Putamen (tissue), 1 donor: ENCODE measurements at places on chromosomes 13 and 19.

DNA sequence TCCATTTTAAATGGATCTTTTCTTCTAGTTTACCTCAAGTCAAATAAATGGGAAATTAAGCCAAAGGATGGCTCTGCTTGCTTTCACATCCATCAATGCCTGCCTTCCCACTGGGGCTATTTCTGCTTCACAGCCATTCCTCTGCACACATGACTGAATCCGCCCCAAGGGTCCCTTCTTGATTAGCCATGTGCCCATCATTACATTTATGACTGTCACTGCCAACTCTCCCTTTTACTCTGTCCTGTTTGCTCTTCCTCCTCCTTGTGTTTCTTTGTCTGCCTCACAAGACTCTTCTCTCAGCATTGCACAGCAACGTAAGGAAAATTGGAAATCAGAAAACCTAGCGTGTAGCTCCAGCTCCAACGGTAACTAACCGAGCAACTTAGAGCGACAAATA lies 410.2 kb downstream of the TBC1D4 start:
- no peak for DNase-seq

DNA sequence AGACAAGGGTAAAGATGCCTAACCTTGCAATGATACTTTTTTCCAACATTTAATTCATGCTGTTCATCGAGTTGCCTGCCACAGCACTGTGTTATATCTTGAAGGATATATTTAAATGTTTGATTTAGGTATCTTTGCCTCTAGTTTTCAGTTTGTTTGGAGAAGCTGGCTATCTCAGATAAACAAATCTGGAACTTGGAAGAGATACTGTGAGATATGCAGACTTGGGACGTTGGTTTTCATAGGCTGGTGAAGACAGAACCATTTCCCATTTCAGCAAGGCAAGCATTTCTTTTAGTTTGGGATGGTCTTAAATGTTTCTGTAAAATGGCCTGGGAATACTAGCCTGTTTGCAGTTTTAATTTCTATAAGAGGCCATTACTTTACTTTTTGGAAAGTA lies 3.3 kb downstream of the RNASEH2B start:
- no peak for DNase-seq

- DNase-seq = no peak
These were observed 859 bp downstream of the ZNF433 start for GRCh38 chr19:12034620-12035019.

DNA sequence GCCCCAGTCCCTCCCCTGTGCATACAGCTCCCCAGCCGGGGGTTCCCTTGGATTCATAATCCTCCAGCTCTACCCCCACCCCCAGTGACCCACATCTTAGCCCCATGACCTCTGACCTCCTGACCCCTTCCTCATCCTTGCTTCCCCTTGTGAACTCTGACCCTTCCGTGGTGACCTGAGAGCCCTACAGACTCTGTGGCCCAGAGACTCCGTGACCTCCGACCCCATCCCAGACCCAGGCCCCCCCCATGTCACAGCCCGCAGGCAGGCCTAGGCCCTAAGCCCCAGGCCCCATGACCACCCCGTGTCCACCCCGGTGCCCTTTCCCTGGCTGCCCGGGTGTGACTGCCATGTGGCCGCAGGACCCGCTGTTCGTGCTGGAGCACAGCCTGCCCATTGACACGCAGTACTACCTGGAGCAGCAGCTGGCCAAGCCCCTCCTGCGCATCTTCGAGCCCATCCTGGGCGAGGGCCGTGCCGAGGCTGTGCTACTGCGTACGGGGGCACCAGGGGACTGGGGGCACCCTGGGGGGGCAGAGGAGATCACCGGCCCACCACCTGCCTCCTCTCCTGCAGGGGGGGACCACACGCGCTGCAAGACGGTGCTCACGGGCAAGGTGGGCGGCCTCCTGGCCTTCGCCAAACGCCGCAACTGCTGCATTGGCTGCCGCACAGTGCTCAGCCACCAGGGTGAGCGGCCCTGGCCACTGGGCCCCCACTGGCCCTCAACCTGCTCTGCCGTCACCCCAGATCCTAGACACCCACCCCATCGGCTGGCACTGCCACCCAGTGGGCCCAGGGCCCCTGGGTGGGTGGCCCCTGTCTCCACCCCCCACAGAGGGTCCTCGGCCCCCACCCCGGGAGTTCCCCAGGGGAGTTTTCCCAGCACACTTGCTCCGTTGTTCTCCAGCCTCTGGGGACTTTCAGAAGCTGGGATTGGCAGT lies 2.4 kb upstream of the SPIB start:
- no peak for DNase-seq

GRCh38 chr19:2715470-2716274 lies 5.5 kb downstream of the DIRAS1 start:
- no peak for DNase-seq

DNA sequence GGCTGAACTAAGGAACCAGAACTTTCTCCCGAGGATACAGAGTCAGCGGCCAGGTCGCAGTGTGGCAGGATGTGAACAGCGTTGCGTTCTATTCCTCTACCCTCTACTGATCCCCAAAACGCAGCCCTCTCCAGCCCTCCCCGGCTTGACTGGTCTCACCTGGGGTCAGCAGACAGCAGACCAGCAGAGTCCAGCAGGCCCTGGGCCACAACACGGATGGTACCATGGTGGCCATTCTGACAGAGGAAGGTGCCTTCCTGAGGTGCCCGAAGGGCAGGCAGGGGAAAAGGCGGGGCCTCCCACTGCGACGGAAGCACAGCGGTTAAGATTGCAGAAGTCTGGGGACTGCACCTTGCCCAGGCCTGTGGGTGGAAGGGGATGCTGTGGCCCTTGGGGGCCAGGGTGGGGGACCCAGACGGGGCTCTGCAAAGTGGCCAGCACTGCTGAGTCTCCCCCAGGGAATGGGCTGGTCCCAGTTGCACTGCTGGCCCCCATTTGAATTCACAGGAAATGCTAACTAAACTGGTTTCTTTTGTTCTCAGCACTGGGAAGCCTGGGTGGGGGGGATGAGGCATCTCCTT lies at the start of gene ICAM3:
Gene ICAM3 (minus strand): TSS at position 245 of the 581 bp plus-strand sequence. CDS start 10 bp downstream, at position 235.
- no peak for DNase-seq

GRCh38 chr13:102763741-102764140 lies 9.8 kb downstream of the TEX30 start:
- no peak for DNase-seq

GRCh38 chr13:109361562-109362289 lies 424.7 kb downstream of the IRS2 start:
- peak; percentile 30 for DNase-seq

DNA sequence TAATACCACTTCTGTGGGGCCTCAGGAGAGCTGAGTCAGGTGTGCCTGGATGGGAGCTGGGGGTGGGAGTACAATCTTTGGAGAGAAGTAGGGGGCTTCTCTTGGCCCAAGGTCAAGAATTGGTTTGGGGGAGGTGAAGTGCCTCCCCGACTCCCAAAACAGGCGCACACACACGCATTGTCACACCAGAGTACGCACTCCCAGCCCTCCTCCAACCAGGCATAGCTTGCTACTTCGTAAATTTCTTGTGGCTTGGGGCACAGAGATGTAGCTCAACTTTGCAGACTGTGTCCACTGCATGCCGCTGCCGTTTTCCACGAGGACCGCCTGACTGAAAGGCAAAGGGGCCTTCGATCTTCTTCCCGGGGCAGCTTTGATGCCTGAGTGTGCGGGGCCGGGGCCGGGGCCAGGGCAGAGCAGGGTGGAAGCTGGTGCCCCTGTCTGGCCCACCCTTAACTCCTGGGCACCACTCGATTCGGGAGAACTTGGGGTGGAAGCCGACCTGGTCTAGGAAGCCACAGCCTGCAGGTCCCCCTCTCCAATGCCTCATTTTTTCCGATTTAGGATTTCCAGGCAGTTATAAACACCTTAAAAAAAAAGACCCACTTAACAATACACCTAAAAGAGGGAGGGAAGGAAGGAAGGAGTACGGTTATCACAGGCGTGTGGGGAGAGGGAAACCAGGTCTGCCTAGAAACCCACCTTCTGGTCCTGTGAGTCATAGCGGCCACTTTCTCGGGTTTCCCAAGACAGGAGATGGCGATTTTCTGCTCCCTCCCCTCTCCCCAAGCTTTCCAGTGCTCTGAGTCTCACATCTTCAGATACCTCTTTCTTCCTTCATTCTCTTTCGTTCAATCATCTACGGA lies 5.8 kb upstream of the TSHZ3 start:
- DNase-seq = no peak

DNA sequence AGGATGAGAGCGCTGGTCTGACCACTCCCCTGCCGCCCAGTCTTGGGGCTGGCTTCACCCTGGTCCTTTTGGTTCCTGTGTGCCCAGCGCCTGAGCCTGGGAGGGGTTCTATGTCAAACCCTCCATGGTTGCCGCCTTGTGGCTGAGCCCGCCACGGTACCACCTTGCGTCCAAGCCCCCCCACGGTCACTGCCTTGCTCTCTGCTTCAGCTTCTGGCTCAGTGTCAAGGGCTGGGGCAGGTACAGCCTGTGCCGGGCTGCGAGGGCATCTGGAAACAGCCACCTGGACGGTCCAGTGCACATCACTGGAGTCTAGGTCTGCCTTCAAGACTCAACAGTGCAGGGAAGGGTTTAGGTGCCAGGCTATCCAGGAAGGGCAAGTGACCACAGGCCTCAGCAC lies 14.3 kb upstream of the GALP start:
- no peak for DNase-seq
